ENCODE measurements at places on chromosomes 5 and 9.
A peak's percentile ranks its signal among the peaks of the same experiment; 100 is the strongest.

- DNase-seq, result no peak
These were observed 287.5 kb downstream of the ELAVL2 start for GRCh38 chr9:23538461-23539003.

GRCh38 chr5:138454121-138454520 is 11.2 kb upstream of the EGR1 start:
- no peak for DNase-seq

DNA sequence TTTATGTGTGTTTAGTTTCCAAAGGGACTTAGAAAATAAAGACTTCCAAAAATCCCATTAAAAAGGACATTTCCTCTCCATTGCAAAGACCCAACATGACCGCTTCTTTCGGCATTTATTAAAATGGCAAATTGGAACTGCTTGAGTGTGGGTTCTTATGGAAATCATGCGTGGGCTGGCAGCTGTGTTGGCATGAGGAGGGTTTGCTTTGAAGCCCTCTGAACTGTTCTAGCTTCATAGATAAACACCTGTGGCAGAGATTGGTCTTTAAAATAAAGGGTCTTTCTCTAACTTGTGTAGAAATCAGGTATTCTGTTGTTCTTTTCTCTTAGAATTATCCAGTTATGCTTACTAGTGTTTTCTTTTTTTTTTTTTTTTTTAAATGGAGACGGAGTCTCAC is 55.9 kb upstream of the TEX48 start:
- no peak for DNase-seq

DNA sequence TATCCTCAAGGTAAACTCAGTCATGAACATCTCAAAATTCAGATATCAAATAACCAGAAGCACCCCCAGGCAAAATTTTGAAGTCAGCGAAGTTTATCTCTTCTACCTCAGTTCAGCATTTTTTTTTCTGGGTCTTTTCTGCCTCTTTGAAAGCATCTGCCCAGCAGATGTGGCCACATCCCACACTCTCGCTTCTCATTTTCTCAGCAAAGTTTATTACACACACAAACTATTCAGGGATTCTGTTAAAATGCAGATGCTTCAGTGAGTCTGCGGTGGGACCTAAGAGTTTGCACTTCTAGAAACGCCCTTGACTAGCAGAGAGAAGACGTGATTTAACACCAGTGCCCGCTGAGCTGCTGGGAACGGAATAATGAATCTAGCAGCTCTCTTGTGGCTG is 19.3 kb downstream of the RASEF start:
- DNase-seq, result no peak

- DNase-seq, result no peak
These were observed 72.4 kb upstream of the UNC5A start for GRCh38 chr5:176737746-176738636.

- DNase-seq, result no peak
These were observed 2.2 kb upstream of the PRR7 start for GRCh38 chr5:177444106-177445051.

DNA sequence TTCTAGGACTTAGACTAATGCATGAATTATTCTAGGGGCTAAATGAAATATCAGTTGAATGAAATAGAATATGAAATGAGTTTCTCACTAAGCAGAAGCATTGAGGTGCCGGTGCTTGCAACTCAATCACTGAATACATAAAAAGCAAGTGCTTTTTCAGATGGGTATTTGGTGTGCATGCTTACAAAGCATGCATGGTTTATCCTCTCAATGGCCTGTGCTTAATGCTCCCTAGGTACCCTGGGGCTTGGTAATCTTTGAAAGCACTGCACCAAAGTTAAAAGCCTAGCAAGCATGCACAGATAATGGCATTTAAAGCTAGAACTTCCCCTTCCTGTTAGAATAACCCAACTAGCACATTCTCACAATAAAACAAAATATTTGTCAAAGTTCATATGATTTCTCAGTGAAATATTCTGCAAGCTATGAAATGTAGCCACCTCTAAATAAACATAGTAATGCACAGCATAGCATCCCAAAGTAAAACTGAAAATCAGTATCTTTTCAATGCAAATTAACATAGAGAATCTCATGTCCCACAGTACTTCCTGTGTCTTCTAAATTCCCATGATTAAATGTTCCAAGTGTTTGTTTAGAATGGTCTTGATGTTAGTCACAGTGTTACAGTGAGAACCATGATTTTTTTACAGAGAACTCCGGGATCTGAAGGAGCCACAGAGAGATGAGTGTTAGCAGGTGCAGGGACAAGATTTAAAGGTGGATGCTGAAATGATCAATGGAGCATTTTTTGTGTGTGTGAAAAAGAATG is 143.4 kb upstream of the CDH6 start:
- no peak for DNase-seq

GRCh38 chr5:133193794-133194193 is 142.0 kb downstream of the HSPA4 start:
- peak; percentile 13 for DNase-seq

DNA sequence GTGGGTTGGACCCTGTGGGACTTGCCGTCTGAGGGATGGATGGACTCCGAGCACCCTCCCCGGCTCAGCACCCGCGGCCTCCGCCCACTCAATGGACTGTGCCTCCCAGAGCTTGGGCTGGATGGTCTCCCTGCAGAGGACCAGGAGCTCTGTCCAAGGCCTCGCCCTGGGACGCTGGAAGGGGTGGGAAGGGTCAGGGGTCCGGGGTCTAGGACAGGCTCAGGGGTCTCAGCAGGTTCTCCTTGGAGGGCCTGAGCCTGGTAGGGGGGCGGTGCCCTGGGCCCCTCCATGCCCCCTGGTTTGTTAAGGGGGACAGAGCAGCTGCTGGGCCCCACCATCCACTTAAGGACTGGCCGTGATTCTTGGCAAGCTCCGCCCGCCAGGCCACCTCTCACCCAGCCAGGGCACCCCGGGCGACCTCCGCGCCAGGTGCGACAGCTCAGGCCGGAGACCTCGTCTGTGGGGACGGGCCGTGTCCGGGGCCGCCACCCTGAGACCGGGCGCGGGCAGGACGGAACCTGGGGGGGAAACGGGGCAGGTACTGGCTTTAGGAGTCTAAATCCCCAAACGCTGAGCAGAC is 29.2 kb downstream of the EXOC3 start:
- DNase-seq, result no peak

DNA sequence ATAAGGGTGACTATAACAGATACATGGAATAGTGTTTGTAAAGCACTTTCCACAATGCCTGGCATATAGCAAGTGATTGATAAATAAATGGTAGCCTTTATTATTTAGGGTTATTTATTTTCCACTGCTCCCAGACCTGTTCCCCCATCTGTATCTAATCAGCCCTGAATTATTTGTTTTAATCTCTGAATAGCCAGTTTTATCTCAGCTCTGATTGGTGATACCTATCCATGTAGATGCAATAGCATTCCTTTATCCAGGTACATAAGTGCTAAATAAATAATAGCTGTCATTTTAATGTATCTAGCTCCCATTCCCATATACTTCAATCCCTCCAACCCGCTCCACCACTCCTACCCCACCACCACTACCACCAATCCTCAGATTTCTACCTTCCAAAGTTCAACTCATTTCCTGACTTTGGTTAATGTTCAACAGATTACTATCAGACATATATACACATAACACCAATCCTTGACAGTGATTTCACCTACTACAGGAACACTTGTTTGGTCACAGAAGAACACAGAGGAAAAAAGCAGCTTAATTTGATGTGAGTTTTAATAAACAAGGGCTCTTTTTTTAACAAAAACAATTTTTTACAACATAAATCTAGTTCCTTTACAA is 14.0 kb downstream of the PRKAA1 start:
- DNase-seq, result no peak

- no peak for DNase-seq
These were observed 61.4 kb upstream of the FST start for GRCh38 chr5:53418826-53419658.

DNA sequence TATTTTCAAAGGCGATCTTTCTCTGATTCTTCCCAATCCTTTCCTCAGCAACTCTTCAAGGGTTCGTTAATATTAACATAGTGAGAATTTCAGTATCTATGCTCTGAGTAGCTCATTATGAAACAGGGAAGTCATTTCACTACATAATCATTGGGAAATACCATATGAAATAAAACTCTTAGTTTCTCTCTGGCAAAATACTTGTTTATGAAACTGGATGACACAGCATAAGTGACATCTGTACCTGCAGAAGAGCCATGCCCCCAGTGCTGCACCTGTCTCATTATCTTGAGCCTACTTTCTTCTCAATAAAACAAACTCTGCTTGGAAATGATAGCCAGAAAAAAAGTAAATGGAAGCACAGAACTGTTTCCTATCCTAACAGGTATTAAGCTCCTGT is 33.8 kb upstream of the OTULIN start:
- no peak for DNase-seq

- DNase-seq, result no peak
These were observed 8.7 kb upstream of the C5orf34 start for GRCh38 chr5:43523662-43524072.

DNA sequence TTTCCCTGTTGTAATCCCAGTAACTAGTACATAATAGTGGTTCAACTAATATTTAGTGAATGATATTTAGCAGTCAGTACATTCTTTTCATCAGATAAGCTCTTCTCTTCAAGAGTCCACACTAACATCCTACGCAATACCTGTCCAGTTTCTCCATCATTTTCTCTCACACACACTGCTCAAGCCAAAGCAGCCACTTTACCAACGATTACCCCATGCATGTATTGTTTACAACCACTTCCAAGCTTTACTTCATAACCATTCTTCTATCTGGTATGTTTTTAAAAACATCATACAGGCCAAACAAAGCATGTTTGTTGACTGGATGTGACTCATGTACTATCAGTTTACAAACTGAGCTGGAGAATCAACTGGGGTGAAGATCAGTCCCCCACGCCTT is 7.3 kb downstream of the UBTD2 start:
- no peak for DNase-seq

DNA sequence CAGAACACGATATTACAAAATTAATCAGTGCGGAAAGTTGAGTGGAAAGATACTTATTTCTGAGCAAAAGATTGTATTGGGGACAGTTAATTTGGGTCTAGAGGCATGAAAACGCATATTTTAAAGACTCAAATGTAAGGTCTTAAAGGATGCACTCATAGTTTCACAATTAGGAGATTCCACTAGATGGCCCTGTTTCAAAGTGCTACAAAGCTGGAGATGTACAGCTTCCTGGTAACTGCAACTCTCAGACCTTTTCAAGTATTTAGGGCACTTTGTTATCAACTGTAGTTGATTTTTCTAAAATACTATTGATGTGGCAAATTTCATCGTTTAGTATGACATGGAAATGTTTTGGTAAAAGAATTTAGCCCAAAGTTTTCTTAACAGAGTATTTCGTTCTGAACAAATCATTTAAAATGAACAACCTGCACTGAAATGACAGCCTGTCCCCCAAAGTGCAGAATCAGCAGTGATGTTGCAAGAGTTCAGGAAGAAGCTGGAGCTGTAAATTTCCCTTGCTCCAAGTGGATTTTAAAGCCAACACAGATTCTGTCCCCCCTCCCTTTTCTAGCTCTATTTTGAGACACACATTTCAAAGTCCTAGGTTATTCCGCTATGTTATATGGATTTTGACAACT is 16.2 kb upstream of the NDUFB6 start:
- DNase-seq, result no peak

DNA sequence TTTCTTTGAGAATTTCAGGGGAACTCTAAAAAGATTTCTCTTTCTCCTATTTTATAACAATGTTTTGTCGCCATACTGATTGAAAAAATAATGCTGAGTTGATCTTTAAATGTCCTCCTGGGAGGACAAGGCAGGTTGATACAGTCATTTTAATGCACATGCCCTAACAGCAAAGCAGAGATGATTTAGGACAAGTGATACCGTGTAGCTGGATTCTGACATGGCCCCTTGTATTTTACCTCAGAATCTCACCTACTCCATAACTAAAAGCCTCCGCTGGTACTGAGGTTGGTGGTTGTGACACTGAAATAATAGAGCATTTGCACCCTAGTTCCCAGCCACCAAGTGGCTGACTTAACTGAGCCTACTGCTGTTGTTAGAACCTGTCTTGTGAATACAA is 811 bp upstream of the LRRTM2 start:
- no peak for DNase-seq

DNA sequence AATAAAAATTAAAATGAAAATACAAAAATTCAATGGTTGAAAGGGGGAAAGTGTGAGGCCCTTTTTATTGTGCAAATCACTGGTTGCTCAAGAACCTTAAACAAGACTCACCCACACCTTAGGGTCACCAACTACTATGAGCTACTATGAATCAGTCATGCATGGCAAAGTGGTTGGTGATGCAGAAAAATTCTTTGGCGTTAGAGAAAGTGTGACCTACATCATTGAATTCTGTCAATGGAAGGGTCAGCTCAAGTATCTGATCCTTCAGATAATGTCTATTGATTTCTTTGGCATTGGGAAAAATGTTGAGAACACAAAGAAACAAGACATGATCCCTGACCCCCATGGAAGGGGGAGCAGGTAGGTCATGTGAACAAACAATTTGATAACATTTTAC is 149.7 kb upstream of the ADCY2 start:
- no peak for DNase-seq
